ENCODE measurements at places on chromosomes 5 and 9.

DNA sequence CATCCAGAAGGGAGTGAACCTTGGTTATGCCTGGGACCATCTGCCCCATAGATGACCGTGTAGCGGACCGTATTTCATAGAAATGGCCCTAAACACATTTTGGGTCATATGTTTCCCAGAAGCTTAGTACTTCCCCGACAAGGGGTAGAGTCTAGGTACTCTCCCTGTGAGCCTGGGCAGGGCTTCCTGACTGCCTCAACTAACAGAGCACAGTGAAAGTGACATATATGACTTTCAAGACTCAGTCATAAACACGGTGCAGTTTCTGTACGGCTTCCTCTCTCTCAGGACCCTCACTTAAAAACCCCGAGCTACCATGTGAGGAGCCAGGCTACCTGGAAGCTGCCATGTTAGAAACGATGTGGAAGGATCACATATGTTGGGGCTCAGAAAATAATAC, 20.9 kb downstream of the C9orf57 start:
- DNase-seq = no peak

DNA sequence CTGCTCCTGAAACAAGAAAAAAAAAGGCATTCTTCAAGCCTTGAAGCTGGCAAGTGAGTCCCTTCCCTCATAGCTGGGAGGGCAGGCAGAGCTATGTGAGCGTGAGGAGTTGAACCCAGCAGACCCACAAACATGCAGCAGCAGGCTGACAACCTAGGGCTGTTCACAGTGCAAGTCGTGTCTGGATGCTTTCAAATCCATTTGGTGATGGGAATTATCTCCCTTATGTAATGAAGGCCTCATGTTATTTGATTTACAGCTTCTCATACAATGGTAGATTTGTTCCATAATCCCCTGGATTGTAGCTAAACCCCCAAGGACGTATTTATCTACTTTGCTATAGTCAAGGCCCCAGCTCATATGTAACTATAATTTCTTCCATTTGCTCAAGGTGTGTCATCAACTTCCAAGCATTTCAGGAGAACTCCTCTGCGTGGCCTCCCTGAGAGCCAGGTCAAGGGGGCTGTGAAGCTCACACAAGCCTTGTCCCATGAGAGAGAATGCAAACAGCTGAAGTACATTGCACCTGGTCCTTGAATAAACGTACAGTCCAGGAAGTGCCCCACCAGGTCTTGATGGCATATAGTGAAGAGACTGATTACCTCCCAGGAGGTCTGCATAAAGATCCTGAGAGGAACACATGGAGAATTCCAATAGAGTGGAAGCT, 124.8 kb upstream of the SLC1A3 start:
- no peak for DNase-seq

GRCh38 chr9:129242191-129242941, 64.3 kb upstream of the IER5L start:
- no peak for DNase-seq

- no peak for DNase-seq
These were observed 307.6 kb downstream of the CWC27 start for GRCh38 chr5:65076251-65076869.

GRCh38 chr5:133421394-133421793, 190.9 kb downstream of the FSTL4 start:
- DNase-seq = no peak

GRCh38 chr5:127425868-127426267, 91.6 kb upstream of the PRRC1 start:
- no peak for DNase-seq

DNA sequence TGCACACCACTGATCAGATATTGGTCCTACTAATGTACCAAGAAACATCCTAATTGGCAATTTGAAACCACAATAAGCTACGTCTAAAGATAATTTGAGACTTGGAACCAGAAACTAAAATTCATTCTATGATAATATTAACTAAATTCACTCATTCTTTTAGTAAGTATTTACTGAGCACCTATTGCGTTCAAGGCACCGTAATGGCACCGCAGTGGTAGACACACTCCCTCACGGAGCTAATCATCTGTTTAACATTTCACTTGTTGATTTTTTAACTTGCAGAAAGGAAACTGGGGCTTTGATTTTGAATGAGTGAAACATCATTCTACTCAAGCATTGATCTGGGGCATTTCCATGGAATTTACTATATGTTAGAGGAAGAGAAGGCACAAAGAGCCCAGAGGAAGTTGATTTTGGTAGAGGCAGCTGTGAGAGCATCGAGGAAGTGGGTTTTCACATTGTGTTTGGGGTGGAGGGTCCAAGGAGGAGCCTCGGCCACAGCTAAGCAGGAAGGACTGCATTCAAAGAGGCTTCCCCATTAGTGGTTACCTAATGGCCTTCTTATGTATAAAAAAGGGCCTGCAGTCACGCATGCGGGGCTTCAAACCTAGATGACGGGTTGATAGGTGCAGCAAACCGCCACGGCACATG, 7.1 kb downstream of the RAPGEF1 start:
- DNase-seq = peak; percentile 49

DNA sequence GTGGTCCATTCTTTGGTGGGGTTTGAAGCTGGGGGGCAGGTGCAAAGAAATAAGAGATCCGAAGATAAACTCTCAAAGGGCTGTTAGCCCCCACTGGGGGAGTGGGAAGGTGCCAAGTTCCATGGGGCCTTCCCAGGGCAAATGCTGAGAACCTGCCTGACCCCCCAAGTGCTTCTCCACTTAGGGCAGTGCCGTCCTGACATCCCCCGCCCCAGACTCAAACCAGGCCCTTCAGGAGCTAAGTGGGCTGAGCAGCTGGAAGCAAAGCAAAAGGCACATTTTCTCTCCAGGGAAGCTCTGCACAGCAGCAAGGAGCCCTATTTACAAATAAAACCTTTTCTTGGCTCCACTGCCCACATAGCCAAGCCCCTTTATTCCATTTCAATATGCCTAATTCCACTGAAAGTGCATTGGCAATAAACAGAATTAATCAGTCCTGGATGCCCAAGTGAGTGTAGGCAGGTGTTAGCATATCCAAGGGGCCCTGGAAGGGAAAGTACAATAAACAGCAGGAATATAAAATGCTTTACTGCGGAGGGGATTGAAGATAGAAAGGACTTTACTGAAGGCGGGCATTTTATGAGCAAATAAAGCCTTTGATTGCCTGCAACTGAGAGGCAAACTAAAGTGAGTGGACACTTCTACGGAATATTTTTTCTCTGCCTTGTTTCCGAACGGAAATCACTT, 44.6 kb downstream of the WHRN start:
- DNase-seq = no peak

DNA sequence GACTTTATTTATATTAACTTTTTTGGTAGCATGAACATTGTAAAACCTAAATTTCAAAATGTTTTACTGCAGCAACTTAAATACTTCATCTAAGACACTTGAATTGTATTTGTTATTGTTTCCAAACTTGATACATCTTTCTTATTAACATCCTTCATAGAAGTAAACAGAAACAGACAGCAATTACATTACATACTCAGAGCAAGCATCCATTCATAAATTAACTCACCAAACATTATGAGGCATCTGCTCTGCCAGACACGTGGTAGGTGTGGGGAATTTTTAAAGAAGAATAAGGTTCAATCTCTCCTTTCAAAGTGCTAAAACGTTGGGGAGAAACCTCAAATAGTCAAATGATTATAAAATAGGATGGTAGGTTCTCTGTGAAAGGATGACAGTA, 130.8 kb downstream of the MUSK start:
- DNase-seq = no peak

GRCh38 chr5:177468329-177468684, 5.1 kb downstream of the DBN1 start:
- DNase-seq = no peak

DNA sequence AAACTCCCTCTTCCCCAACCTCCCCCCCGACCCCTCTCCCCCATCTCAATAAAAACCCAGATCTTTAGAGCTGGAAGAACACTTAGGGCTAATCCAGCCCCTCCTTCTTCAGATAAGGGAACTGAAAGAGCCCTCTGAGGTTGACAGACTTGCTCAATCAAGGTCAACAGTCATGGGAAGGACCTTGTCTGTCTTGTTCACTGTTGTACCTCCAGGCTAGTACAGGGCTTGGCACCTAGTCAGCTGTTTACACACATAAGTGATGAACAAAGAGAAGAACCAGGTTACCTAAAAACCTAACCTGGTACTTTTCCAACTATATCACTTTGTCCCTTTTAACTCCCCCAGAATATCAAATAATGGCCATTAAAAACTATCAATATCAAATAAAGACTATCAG, 2.4 kb downstream of the TTC39B start:
- DNase-seq = no peak

GRCh38 chr9:13675638-13676000, 396.1 kb upstream of the MPDZ start:
- no peak for DNase-seq

DNA sequence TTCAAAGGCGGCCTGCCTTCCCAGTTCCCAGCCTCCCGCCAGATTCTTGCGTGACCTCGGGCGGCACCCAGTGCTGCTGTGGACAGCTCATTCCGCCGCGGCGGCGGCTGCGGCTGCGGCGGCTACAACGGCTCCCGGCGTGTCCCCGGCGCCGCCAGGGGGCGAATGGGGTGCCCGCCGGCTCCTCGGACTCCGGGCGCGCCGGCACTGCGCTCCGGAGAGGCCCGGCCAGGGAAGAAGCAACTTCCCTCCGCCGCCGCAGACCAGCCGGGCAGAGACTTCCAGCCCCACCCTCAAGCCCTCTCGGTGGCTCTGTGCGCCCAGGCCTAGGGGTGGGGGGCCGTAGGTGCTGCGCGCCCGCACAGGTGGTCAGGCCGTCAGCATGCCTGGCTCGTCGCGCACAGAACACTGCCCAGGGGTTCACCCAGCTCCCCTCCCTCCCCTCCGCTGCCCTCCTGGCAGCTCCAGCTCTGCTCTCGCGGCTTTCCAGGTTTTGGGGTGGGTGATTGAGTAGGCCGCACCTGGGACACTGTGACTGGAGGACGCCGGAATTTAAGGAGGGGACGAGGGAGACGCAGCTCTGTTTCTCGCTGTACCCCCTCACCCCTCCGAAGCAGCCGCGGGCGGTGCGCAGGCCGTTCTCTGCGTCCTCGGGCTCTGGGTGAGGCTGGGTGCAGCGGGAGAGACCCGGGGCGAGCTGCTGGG, 20.2 kb downstream of the IGIP start:
- no peak for DNase-seq

- no peak for DNase-seq
These were observed 281.2 kb downstream of the BRINP1 start for GRCh38 chr9:119088002-119088547.

DNA sequence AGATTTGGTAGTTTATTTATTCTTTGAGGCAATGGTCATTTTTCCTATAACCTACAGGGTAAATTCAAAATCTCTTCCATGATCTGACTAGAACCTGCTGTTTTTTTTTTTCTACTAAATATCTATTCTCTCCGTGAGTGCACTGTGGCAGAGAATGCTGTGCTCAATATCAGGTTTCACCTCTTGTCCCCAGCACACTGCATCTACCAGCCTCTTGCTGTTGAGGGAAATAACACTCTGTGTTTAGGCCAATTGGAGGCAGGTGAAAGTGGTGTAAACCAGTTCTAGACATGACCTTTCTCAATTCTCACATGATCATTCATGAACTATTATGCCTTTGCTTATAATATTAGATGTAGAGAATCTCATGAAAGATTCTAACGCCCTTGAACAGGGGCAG, 2365.9 kb downstream of the MAT2B start:
- no peak for DNase-seq

DNA sequence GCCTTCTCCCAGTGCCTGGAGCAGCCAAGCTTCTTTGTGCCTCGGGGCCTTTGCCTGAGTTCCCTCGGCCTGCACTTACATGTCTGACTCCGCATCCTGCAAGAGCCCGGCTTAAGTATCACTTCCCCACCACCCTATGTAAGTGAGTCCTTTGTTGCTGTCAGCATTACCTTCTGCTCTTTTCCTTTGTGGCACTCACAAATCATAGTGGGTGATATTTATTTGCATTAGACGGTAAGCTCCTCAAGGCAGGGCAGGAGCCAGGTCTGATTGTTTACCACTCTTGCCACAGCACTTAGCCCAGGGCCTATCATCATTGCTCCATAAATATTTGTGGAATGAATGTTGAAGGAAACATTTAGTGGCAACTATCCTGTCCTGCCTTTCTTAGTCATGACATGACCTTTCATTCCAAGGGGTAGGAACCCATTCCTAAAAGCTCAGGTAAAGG, 4.8 kb downstream of the GM2A start:
- DNase-seq = no peak

GRCh38 chr9:100167915-100168654, 69.0 kb downstream of the INVS start:
- no peak for DNase-seq

- DNase-seq = no peak
These were observed 27.5 kb downstream of the ZNF474 start for GRCh38 chr5:122156724-122157325.

GRCh38 chr5:139660923-139661814, 13.0 kb downstream of the CXXC5 start:
- DNase-seq = no peak

GRCh38 chr5:154606246-154606645, 128.2 kb upstream of the HAND1 start:
- DNase-seq = no peak

DNA sequence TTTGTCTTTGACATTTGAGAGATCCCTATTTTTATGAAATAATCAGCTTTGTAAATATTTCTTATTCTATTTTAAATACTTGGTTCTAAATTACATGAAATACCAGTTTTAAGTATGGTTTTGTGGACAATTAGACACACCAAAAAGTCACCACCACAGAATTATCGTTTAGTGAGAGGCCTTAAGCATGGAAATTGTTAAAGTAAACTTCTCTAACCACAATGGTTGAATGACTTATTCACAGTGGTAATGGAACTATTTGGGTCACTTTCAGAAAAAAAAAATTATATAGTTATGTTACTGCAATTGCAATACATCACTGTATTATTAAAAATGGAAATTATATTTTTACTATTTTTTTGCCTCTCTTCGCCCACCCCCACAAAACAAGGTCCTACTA, 1252.5 kb downstream of the EFNA5 start:
- no peak for DNase-seq

GRCh38 chr5:148979083-148979723, 83.7 kb downstream of the SH3TC2 start:
- DNase-seq = no peak

GRCh38 chr5:143251946-143252345, 151.5 kb downstream of the NR3C1 start:
- no peak for DNase-seq

DNA sequence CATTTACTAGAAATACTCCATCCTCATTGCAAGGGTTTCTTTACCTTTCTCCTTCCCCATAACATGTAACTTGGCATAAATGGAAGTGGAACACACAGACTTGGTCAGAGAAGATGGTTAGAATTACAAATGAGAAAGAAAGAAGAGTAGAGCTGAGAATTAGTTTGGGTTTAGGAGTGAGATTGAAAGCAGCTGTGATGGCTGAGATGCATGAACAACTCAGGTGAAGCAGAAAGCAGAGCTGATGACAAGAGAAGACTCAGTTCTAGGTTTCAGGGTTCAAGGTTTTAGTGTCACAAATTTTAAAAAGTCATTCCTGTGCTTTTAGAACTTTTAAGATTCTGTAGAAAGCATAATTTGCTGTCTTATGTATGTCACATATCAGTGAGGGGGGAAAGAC, 54.0 kb downstream of the TMEM161B start:
- no peak for DNase-seq

GRCh38 chr9:125701351-125701750, 5.7 kb downstream of the MAPKAP1 start:
- no peak for DNase-seq
